Right atrium auricular region (tissue), 2 donors: ENCODE measurements at places on chromosomes 11 and 22. TPM values are rescaled to one million over a fixed set of nuclear protein-coding genes. Genes with fewer than 3 reads are reported as not detected.
A peak's percentile ranks its signal among the peaks of the same experiment; 100 is the strongest.

DNA sequence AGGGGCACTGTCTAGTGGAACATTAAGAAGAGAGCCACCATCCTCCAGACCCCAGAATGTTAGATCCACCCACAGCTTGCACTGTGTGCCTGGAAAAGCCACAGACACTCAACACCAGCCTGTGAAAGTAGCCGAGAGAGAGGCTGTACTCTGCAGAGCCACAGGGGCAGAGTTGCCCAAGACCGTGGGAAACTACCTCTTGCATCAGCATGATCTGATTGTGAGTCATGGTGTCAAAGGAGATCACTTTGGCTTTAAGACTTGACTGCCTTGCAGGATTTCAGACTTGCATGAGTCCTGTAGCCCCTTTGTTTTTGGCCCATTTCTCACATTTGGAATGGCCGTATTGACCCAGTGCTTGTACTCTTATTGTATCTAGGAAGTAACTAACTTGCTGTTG, 115.9 kb upstream of the CCDC179 start:
- no peaks in the 10 kb centered on the region for H3K4me1 ChIP-seq
- DNase-seq = no peak
- H3K27ac ChIP-seq = no peak overlapping the region
- no peak overlapping the region for H3K4me3 ChIP-seq
- H3K36me3 ChIP-seq = no peaks in the 10 kb centered on the region

DNA sequence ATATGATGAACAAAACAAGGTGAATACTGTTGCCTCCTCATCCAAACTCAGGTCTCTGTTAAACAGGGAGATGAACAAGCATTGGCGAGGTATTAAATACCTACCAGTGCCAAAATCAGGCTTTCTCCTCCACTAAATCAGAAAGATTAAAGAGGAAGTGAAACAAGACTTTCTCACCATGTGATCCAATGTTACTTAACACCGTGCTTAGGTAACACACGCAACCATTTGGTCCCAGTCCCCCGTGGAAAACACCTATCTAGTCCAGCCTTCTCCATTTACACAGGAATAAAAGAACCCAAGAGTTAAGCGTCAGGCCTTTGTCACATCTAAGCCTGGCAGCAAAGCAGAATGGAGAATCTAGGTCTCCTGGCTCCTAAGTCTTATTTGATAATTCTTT, 34.5 kb downstream of the TENM4 start:
- no peaks in the 10 kb centered on the region for H3K36me3 ChIP-seq
- H3K27ac ChIP-seq = no peak overlapping the region
- no peak for DNase-seq
- no peaks in the 10 kb centered on the region for H3K27me3 ChIP-seq
- no peak overlapping the region for H3K4me3 ChIP-seq
- no peaks in the 10 kb centered on the region for H3K4me1 ChIP-seq

Gene SCGB1D2
- not detected for total RNA-seq

- no peaks in the 10 kb centered on the region for H3K27me3 ChIP-seq
- no peaks in the 10 kb centered on the region for H3K36me3 ChIP-seq
- H3K4me1 ChIP-seq = no peaks in the 10 kb centered on the region
These were observed 4.6 kb downstream of the OR4C45 start for GRCh38 chr11:50037251-50037650.

GRCh38 chr11:75470476-75471080, 37.6 kb upstream of the KLHL35 start:
- H3K27me3 ChIP-seq = no peaks in the 10 kb centered on the region
- no peaks in the 10 kb centered on the region for H3K36me3 ChIP-seq
- no peak for DNase-seq
- no peaks in the 10 kb centered on the region for H3K4me1 ChIP-seq
- no peak overlapping the region for H3K4me3 ChIP-seq

DNA sequence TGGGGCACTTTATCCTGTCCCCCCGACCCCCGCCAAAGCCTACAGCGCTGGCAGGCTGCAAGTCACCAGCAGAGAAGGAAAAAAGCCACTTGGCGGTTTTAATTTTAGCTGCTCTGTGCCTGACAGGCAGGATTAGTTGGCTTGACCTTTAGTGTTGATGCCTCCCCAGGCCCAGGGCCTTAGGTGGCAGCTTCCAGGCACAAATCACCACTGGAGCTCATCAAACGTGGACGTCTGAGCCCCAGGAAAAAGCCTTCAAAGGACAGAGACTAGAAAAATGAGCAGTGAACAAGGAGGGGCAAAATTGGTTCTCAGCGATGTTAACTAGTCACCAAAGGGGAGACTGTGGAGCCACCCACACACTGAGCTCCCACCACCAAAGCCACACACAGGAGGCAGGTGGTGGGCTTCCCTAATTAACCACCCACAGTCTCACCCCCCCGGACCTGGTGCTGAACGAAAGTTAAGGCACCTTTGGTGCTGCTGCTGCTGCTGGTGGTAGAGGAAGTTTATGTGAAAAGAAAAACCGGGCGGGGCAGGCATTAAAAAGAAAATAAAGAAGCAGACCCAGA, 4.4 kb upstream of the PYGM start:
- peaks cover 67% of the 10 kb centered on the region for H3K4me1 ChIP-seq
- H3K27me3 ChIP-seq = no peaks in the 10 kb centered on the region
- DNase-seq = no peak
- peaks cover 64% of the 10 kb centered on the region for H3K36me3 ChIP-seq

Gene PHOX2A
- total RNA-seq = not detected

GRCh38 chr22:37677493-37677974, 2.1 kb downstream of the LGALS1 start:
- H3K36me3 ChIP-seq = peaks cover 21% of the 10 kb centered on the region
- no peaks in the 10 kb centered on the region for H3K4me1 ChIP-seq
- H3K4me3 ChIP-seq = peak overlapping the region; percentile 67
- H3K27me3 ChIP-seq = no peaks in the 10 kb centered on the region
- DNase-seq = no peak
- H3K27ac ChIP-seq = peak overlapping the region; percentile 94

- H3K36me3 ChIP-seq = no peaks in the 10 kb centered on the region
- no peak overlapping the region for H3K27ac ChIP-seq
- H3K4me3 ChIP-seq = no peak overlapping the region
These were observed 25.2 kb downstream of the NRXN2 start for GRCh38 chr11:64697663-64698375.

Gene MUC5AC
- total RNA-seq = not detected

DNA sequence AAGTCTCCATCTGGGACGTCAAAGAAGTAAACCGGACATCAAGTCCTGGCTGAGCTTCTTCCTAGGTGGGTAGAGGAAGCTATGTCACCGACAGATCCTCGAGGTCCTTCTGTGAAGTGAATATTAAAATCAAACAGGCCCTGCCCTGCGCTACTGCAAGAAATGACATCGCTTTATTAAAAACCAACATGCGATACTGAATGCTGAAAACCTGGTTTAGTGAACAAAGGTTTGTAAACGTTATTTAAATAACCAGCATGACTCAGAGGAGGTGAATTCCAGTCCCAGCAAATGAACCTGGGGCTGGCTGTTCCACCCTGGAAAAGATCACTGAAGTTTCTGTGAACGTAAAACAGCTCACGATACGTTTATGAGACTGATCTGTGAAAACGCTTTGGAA, 645 bp downstream of the RTCB start:
- H3K27ac ChIP-seq = peak overlapping the region; percentile 65
- no peaks in the 10 kb centered on the region for H3K4me1 ChIP-seq

DNA sequence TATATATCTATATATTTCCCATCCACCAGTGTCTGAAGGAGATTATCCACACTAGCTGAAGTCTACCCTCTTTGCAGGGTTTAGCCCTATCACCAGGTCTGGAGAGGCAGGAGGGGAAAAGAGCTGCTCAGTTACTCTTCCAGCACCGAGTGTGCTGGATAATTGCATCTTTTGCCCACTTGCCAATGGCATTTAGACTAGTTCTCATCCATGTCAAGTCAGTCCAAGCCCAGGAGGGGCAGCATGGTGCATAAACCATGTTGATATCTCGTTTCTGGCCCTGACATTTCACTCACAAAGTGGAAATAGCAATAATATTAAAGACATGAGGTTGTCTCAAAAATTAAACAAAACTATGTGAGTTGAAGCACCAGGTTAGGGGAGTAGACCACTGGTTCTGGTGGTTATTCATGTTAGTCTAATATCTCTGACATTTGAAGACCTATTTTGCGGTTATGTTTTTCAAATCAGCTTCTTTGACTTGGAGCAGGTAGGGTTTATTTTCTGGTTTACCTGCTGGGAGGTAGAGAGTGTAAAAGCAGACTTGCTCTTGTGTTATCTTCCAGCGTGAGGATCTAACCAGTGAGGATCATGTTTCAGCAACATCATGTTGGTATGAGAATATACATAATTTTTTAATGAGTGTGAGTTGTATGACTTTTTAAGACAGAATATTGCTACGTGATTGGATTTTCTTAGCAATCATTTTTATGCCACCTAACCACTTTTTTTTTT, 273.2 kb upstream of the KIRREL3 start:
- no peak overlapping the region for H3K4me3 ChIP-seq
- no peaks in the 10 kb centered on the region for H3K4me1 ChIP-seq
- H3K36me3 ChIP-seq = no peaks in the 10 kb centered on the region
- no peak overlapping the region for H3K27ac ChIP-seq

GRCh38 chr11:86559311-86559945, 113.0 kb downstream of the ME3 start:
- DNase-seq = no peak
- no peaks in the 10 kb centered on the region for H3K27me3 ChIP-seq
- H3K4me1 ChIP-seq = no peaks in the 10 kb centered on the region
- H3K4me3 ChIP-seq = no peak overlapping the region
- H3K27ac ChIP-seq = peak overlapping the region; percentile 65

Gene FAM83F
- total RNA-seq = 4.6 TPM

DNA sequence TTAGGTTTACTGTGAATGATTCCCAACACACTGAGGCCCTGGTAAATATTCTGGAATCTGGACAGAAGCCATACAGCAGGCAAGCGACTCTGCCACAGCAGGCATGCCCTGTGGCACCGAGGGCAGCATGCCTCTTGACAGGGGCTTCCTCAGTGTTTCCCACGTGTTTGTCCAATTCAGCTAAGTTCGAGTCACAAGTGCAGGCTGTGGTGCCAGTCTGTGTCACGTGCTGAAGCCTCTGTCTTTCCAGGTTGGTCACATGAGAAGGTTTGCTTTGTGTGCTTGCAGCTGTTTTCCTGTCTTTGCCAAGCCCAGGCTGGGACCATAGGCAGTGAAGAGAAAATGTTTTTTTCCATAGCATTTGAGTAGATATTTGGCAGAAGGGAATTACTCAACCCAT, 2.4 kb upstream of the PPFIBP2 start:
- peak overlapping the region; percentile 92 for H3K27ac ChIP-seq
- peaks cover 33% of the 10 kb centered on the region for H3K4me1 ChIP-seq
- no peaks in the 10 kb centered on the region for H3K36me3 ChIP-seq
- H3K27me3 ChIP-seq = no peaks in the 10 kb centered on the region
- DNase-seq = peak; percentile 75

DNA sequence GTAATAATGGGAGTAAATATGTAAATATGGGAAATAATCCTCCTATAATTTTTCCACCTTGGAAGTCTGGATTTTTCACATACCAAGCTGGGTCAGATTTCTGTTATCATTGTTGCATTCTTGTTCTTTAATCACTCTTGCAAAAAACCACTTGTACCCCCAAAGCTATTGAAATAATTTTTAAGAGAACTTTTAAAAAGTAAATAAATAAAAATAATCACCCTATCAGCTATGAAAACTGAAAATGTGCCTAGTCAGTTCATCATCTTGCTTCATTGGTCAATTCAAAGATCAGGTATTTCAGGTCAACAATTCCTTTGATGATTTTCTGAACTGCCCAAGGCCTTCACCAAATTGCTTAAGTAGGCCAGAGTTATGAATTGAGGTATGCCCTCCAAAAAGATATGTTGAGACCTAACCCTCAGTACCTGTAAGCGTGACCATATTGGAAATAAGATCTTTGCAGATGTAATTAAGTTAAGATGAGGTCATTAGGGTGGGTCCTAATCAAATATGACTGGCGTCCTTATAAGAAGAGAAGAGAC, 95.8 kb downstream of the PIWIL4 start:
- no peak for DNase-seq
- H3K4me3 ChIP-seq = no peak overlapping the region
- H3K27me3 ChIP-seq = no peaks in the 10 kb centered on the region
- H3K36me3 ChIP-seq = no peaks in the 10 kb centered on the region
- H3K27ac ChIP-seq = no peak overlapping the region
- H3K4me1 ChIP-seq = no peaks in the 10 kb centered on the region

- peaks cover 41% of the 10 kb centered on the region for H3K36me3 ChIP-seq
- no peak for DNase-seq
- H3K27me3 ChIP-seq = no peaks in the 10 kb centered on the region
- H3K4me1 ChIP-seq = no peaks in the 10 kb centered on the region
- peak overlapping the region; percentile 88 for H3K4me3 ChIP-seq
- H3K27ac ChIP-seq = peak overlapping the region; percentile 82
These were observed 605 bp upstream of the COPB1 start for GRCh38 chr11:14500181-14500651.

DNA sequence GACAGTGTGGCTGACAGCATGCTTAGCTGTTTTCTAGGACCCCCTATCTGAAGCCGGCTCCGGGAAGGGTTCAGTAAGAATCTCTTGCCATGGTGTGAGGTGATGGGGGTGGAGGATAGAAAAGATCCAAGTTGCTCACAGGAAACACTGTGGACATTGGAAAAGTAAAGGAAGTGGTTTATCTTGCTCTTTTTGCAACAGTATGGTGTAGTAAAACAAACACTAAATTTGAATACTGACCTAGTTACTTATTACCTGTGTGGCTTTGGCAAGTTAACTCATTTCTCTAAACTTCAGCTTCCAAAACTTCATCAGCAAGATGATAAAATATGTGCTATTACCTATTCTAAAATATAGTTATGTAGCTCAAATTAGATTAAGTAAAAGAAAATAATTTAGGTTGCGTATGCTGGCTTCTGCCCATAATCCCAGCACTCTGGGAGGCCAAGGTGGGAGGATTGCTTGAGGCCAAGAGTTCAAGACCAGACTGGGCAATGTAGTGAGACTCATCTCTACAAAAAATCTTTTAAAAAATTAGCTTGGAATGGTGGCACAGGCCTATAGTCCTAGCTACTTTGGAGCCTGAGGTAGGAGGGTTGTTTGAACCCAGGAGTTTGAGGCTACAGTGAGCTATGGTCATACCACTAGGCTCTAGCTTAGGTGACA, 51.6 kb upstream of the APOA1 start:
- peaks cover 9% of the 10 kb centered on the region for H3K36me3 ChIP-seq
- H3K27ac ChIP-seq = no peak overlapping the region
- no peaks in the 10 kb centered on the region for H3K27me3 ChIP-seq
- no peak overlapping the region for H3K4me3 ChIP-seq
- H3K4me1 ChIP-seq = peaks cover 29% of the 10 kb centered on the region
- no peak for DNase-seq

- no peak overlapping the region for H3K4me3 ChIP-seq
- H3K36me3 ChIP-seq = no peaks in the 10 kb centered on the region
- H3K4me1 ChIP-seq = no peaks in the 10 kb centered on the region
- no peak for DNase-seq
- H3K27me3 ChIP-seq = no peaks in the 10 kb centered on the region
- no peak overlapping the region for H3K27ac ChIP-seq
These were observed 117.3 kb upstream of the GRK3 start for GRCh38 chr22:25447067-25447685.

DNA sequence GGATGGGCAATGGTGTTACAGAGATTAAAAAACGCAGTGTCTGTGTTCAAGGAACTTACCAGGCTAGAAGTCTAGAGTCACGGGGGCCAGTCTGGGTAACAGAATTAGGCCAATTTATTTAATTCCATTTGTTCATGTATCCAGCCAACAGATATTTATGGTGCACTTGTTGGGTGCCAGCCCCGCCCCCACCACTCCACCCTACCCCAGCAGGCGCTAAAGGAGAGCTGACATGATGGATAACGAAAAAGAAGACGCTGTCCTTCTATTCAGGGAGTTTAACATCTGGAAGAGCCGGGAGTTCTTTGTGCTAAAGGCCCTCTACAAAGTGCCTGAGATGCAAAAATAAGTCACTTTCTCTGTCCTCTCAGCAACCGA, 1.1 kb upstream of the BMAL1 start:
- DNase-seq = no peak
- no peaks in the 10 kb centered on the region for H3K36me3 ChIP-seq
- peak overlapping the region; percentile 98 for H3K4me3 ChIP-seq
- no peaks in the 10 kb centered on the region for H3K27me3 ChIP-seq
- no peaks in the 10 kb centered on the region for H3K4me1 ChIP-seq
- peak overlapping the region; percentile 86 for H3K27ac ChIP-seq

Gene ASPHD2
- total RNA-seq = 0.71 TPM
